ENCODE measurements at places on chromosomes 12 and 14.

GRCh38 chr12:125214289-125214688 lies 149.1 kb downstream of the AACS start:
- DNase-seq, result no peak

DNA sequence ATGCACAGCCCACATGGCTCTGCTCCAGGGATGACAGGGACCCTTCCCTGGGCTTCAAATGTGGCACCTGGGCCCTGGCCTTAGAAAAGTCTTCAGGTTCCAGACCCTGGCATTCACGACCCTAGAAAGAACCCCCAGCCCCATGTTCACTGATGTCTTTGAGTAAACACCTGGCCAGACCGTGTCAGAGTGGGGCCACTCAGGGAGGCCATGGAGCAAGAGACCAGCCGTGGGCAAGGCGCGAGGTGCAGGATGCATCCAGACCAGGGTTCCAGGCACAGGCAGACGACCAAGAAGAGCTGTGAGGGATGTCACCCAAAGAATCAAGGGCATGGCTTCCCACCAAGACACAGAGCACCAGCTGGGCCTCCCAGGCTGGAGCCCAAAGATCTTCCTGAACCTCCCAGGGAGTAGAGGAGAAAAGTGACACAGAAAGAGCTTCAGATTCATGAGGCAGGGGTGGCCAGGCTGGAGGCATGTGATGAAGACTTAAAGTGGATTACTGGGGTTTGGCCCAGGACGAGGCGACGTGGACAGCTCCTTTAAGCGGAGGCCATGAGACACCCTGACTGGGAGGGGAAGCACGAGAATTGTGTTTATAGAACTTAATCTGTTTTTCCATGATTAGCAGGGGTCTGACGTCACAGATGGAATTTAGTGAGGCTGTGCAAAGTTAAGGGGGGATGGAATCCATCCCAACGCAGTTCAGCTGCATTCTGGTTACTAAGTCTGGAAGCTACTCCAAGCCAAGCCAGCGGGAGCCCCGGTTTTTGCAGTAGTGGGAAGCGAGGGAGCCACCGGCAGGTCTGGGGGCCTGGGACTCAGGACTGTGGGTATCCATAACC lies 61.6 kb downstream of the ARL6IP4 start:
- DNase-seq, result no peak

- DNase-seq, result no peak
Measured at GRCh38 chr12:6386491-6386890, 2.5 kb downstream of the LTBR start.

DNA sequence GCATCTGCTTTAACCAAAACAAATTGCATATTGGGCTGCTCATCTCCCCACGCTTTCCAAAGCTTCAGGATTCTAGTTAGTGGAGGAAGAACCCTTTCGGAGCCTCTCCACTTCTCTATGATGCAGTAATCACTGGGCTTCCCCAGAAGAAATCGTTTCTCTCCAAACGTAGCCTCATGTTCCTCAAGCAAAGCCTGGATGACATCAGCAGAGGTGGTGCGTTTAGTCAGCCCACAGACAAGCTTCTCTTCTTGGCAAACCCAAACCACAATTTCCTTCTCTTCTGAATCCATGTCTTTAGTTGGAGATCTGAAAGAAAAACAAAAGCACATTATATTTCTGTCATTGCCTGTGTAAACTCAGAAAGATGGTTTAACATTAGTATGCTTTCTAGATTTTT lies 30.6 kb downstream of the RASSF9 start:
- DNase-seq, result peak; percentile 58

- DNase-seq, result peak; percentile 56
Measured at GRCh38 chr12:121921066-121921465, 2.7 kb downstream of the CFAP251 start.

GRCh38 chr12:47746073-47746472 lies 12.6 kb downstream of the RAPGEF3 start:
- no peak for DNase-seq

- no peak for DNase-seq
Measured at GRCh38 chr12:78398750-78399149, 465.8 kb upstream of the SYT1 start.

GRCh38 chr14:20904393-20905029 lies 13.3 kb downstream of the RNASE3 start:
- peak; percentile 54 for DNase-seq

GRCh38 chr12:110020956-110021355 lies 21.7 kb downstream of the ANKRD13A start:
- no peak for DNase-seq

- DNase-seq, result peak; percentile 72
Measured at GRCh38 chr14:55814873-55815272, 234.9 kb downstream of the KTN1 start.

DNA sequence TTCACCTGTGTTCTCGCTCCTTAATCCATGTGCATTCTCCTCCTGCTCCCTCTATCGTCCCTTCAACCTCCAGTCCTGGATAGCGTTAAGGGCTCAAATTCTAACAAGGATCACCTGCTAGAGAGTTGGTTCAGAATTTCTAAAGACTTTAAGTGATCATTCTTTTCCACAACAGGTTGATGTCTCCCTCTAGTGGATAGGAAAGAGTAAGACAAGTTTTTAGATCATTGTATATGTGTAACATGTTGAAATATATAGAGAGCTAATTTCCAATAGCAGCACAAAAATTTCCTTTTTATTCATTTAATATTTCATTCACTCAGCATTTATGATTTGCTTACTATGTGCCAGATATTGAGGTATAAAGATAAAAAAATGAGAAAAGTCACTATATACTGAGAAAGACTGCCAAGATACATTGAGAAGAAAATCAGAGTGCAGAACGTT lies 9.3 kb upstream of the ESR2 start:
- peak; percentile 82 for DNase-seq

DNA sequence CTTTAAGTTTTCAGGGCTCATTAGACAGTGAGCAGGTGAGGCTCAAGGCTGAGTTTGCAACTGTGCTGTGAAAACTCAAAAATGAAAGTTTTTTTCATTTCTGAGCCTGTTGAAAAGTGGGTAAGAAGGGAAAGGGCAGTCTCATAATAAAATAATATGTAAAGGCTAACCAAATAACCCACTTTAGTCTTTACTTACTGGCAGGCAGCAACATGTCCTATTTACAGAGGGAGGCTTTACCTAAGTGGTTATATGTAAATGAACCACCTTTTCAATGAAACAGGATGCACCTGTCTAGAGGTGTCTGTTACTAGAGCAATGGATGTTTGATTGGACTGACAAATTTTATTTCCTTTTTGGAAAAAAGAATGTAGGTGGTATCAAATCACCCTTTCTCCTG lies 158.0 kb downstream of the ETV6 start:
- no peak for DNase-seq

DNA sequence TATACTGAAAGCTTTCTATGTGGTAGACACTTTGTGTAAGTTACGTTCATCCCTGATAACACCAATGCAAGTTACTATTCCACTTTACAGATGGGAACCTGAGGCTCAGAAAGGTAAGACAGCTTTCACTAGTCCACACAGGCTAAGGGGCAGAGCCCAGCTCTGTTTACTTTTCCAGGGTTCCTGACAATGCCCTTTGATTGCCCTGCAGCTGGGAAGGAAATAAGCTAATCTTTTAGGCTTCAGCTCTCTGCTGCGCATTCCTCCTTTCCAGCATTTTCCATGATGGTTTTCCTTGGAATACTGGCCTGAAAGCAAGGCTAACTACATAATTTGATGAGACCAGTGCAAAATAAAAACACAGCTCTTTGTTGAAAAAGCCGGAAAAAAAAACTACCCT lies 185.7 kb upstream of the BTG1 start:
- no peak for DNase-seq

DNA sequence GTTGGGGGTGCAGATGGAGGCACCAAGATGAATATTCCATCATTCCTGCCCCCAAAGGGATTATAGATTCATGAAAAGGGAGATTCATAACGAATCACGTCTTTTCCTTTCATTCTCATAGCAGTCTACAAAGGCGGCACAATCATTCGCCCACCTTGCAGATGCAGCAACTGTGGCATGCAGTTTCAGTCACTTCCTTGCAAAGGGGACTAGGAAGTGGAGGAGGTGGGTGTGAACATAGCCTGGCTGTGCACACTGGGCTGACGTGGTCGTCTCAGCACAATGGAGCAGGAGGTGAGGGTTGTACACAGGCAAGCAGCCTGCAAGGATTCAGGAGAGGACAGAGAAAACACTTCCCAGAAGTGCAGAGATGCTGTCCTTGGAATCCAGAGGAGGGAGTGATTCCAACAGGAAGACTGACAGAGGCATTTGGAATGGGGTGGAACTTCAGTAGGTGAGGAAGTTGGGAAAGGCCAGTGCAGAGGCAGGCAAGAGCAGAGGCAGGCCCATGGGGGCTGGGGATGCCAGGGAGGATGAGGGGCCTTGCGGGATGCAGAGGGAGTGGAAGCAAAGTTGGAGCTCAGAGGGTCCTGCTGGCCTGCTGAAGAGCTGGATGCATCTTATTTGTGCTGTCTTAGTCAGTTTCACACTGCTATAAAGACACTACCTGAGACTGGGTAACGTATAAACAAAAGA lies 21.9 kb upstream of the PPP2R5C start:
- DNase-seq, result no peak

DNA sequence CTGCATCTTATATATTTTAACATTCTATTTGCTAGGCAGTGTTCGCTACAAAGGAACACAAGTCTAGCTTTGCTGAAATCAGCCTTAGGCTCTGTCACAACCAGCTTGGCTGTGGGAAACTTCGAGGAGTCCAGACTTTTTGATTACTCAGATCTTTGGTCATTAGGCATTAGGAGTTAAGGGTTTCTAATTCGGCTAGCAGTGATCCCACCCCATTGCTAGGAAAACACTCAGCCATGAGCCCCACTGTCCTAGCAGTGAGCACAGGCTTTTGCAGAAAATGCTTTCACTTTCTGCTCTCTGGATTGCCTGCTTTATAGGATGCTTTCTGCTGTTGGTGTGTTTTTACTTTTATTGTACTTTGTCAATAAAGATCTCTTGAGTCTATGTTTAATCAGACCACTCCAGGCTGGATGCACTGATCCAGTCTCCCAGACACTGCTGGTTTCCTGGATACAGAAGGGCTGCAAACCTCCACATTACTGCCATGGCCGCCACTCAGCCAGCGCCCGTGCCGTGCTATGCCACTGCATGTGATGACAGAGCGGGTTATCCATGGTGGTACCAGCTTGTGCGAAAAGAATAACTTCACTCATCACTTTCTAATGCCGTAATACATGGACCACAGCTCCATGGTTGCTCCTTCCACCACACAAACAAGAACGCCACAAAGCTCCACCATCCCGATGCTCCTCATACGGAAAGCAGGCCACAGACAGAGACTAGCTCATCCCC lies 41.0 kb upstream of the PYGL start:
- DNase-seq, result no peak

DNA sequence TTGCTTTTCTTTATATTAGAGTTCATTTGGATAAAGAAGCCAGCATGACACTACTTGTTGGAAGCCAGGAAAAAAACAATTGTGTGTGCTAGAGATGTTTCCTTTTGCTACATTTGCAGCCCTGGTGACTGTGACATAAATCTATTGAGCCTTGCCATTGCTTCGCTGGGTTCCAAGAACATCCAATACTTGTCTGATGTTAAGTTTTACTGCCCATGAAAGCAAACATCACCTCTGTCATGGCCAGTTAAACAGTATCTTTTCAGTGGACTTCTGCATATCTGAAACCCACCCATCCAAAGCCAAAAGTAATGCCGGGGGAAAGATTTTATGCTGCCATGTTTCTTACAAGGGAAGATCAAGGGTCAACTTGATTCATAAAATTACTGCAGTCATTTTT lies 184.0 kb downstream of the MSRB3 start:
- no peak for DNase-seq

DNA sequence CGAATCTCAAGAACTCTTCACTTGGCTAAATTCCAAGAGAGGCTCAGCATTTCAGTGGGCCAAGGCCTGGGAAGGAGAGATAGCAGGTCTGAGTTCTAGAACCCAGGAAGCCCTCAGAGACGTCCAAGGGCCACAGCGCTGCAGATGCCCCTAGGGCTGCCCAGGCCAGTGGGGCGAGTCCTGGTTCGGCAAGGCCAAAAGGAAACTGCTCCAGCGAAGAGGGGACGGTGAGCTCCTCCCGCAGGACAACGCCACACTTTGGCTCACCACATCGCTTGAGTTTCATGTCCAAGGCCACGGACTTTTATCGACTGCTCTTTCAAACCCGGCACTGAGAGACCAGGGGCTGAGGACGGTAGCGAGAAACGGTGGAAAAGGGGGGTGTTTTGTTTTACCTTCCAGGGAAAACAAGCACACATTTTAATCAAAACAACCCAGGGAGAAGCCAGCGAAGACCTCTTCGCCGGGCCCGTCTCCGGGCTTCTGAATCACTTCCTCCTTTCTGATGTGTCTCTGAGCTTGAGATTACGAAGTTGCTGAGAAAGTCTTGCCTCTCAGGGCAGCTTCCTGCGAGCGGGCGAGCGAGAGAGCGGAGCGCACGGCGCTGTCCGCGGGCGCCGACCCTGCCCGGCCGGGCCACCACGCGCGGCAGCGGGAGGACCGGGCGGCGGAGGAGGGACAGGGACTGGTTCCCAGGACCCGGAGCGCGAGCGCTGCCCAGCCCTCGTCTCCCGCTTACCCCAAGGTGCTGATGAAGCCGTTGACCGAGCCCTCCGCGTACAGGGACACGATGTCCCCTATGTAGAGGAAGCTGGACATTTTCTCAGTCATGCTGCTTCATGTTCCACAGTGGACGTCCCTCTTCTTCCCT lies 808 bp downstream of the ITPR2 start:
- DNase-seq, result peak; percentile 94

DNA sequence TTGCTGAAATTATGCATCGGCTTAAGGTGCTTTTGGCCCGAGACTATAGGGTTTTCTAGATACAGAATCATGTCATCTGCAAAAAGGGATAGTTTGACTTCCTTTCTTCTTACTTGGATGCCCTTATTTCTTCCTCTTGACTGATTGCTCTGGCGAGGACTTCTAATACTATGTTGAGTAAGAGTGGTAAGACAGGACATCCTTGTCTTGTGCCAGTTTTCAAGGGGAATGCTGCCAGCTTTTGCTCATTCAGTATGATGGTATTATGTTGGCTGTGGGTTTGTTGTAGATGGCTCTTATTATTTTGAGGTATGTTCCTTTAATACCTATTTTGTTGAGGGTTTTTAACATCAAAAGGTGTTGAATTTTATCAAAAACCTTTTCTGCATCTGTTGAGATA lies 8.3 kb downstream of the BMAL2 start:
- DNase-seq, result no peak

- DNase-seq, result peak; percentile 52
Measured at GRCh38 chr12:110742096-110742717, 484 bp downstream of the PPP1CC start.

- DNase-seq, result no peak
Measured at GRCh38 chr12:59401862-59402261, 194.0 kb upstream of the SLC16A7 start.

GRCh38 chr12:6784761-6785160 lies 4.6 kb upstream of the CD4 start:
- DNase-seq, result no peak

Measured in hematopoietic multipotent progenitor cell treated with erythropoietin and hydrocortisone succinate and interleukin-3 and kit ligand, for 4 days (in vitro differentiated cells).